BJ (cell line): ENCODE measurements at places on chromosomes 16 and 17. TPM values are rescaled to one million over a fixed set of nuclear protein-coding genes. Genes with fewer than 3 reads are reported as not detected.

DNA sequence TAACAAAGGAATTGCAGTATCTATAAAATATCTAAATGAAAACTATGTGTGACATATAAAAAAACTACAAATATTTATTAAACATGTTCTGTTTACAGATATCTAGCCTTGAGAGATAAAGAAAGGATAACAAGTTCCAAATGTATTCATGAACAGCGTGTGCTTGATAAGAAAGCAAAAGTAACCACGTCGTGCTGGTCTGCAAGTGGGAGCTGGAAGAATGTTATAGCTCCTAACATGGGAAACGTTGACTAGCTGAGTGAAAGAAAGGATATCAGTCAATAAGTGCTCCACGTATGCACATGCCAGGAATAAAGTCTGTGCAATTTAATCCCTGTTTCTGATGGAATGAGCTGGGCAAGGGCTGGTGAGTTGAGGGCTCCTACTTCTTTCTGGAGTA, 71.2 kb upstream of the CDYL2 start:
- no peak for DNase-seq

DNA sequence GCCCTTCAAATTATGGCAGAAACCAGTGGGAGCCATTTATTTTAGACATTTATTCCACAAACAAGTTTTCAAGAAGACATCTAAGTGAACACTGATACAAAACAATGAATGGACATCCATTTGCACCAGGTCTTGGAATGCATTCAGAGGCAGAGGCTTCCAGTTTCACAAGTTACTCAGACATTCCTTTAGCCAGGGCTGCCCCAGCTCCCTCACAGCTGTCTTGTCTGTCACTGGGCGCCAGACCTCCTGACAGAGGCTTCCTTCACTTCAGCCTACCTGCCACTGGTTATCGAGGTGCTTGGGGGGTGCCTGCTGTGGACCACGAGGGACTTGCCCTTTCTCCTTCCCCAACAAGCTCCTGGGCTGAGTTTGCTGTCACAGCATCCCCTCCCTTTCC, 19.2 kb downstream of the AQP8 start:
- DNase-seq: no peak

MYADML2 gene
- not detected in 2 replicates for polyA plus RNA-seq

DNA sequence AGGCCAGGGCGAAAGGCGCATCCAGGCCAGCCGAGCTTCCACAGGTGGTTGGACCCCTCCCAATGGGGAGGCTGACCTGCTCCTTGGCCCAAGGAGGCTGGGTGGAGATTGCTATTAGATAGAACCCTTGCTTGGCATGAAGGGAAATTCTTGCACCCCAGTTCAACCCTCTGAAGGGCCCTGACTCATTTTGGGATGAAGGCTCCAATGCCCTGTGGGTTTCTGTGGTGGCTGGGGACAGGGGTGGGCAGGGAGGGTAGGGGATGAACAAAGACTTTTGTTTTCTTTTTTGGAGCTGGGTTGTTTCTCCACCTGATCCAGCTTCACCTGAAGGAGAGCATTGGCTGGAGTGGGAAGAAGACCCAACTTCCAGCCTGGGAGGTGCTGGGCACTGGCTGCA, 16.7 kb upstream of the TBX21 start:
- DNase-seq: no peak

RFWD3 gene
- 20.2 and 20.7 TPM in 2 replicates for polyA plus RNA-seq

MT3 gene
- not detected in 2 replicates for polyA plus RNA-seq

ZPBP2 gene
- polyA plus RNA-seq: not detected in 2 replicates

DNA sequence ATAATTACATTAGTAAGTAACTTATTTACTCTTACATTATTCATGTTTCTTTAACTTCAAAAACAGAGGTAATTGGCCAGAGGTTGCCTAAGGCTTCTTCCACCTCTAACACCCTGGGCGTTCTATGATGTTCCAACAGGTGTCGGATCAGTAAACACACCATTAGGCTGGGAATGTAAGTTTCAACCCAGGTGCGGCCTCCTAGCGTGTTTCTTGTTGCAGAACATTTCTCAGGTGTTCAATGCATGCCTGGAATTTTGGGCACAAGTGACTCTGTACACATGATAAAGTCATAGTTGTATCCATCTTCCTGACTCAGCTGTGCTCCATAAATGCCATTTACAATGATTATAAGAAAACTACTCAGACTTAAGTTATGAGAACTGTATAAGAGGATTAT, 1.0 kb downstream of the KRTAP2-2 start:
- DNase-seq: no peak

GP1BA gene
- not detected in 2 replicates for polyA plus RNA-seq

PRSS27 gene
- 0.81 and 0.97 TPM in 2 replicates for polyA plus RNA-seq

DNA sequence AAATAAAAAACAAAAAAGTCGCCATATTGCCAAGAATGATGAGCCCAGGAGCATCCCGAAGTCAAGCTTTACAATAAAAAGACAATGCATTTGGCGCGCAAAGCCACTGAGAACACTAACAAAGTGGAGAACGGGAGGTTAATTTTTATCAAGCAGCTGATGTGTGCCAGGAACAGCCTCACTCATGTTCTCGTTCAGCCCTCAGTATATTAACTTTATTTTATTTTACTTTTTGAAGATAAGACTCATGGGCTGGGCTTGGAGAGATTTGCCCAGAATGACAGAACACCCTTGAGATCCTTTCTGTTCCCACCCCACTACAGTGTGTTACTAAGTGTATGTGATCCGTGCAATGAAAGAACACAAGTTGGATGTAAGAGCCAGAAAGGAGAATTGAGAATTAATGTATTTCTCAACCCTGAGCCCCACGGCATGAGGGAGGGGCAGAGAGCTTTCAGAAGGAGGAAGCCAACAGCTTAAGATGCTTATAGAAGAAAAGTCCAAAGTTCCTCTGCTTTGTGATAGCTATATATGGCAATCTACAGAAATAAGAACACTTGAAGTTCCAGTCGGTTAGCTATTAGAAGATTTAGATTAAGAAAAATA, 48.4 kb downstream of the COTL1 start:
- no peak for DNase-seq

DNA sequence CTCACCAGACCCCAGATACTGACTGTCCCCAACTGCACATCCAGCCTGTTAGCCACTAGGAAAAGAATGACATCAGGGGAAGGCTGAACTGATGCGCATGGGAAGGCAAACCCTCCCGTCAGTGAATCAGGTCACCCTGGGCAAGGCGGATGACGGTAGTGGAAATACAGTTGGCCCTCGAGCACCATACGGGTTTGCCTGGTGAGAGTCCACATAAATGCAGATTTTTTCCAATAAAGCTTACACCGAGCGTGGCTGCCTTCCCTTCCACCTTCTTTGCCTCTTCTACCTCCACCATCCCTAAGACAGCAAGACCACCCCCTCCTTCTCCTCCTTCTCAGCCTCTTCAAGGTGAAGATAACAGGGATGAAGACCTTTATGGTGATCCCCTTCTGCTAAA, 236.1 kb upstream of the TNRC6C start:
- DNase-seq: no peak

GRCh38 chr16:23976524-23976923, 140.7 kb downstream of the PRKCB start:
- DNase-seq: no peak
